ENCODE measurements at places on chromosomes 16 and 17.
A peak's percentile ranks its signal among the peaks of the same experiment; 100 is the strongest.

DNA sequence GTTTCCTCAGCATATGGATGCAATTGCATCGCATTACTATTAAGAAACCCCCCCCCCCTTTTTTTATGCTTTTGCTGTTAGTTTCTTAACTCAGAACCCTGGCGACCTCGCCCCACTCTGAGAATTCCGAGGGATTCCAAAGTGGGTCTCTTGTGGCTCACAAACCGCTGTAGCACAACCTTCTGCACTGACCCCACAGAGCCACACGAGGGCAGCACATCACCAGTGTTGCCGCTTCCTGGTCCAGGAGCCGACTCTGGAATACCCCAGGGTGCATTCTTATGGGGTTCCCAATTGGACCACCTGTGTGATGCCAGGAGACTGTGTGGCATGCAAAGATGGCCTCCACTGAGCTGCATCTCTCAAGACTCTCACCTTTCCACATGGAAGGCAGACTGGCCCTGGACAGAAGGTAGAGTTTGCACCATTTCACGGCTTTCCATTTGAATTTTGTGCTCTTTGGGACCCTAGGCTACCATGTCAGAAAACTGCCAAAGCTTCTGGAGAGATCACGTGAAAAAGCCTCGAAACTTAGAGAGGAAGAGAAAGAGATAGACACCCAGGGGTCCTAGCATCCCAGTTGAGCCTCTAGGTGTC, 432.7 kb upstream of the ASIC2 start:
- peak; percentile 0 for DNase-seq

- no peak for DNase-seq
Measured at GRCh38 chr16:59655031-59655430, 920.9 kb upstream of the GOT2 start.

- no peak for DNase-seq
Measured at GRCh38 chr16:4052801-4053293, 63.4 kb downstream of the ADCY9 start.

- DNase-seq, result no peak
Measured at GRCh38 chr16:81327447-81328196, 12.9 kb downstream of the GAN start.

DNA sequence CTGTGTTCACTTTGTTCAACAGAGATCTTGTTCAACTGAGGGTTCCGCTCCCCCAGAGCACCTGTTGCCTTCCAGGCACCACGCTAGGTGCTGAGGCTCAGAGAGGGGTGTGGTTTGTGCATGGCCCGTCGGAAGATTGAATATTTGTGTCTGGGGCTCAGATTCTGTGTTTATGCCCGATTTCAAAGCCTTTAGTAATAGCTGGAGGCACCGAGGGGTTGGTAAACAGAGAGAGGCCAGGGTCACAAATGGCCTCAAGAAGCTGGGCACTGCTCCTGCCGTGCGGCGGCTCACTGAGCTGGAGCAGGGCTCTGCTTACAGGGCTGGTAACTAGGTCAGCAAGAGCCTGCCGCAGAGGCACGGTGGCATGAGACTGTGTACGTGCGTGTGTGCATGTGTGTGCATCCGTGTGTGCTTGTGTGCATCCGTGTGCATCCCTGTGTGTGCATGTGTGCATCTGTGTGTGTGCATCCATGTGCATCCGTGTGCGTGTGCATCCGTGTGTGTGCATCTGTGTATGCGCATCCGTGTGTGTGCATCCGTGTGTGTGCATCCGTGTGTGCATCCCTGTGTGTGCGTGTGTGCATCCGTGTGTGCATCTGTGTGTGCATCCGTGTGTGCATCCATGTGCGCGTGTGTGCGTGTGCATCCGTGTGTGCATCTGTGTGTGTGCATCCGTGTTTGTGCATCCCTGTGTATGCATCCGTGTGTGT, 5.4 kb downstream of the ITGAE start:
- no peak for DNase-seq

- no peak for DNase-seq
Measured at GRCh38 chr17:75065562-75066151, 18.6 kb downstream of the KCTD2 start.

DNA sequence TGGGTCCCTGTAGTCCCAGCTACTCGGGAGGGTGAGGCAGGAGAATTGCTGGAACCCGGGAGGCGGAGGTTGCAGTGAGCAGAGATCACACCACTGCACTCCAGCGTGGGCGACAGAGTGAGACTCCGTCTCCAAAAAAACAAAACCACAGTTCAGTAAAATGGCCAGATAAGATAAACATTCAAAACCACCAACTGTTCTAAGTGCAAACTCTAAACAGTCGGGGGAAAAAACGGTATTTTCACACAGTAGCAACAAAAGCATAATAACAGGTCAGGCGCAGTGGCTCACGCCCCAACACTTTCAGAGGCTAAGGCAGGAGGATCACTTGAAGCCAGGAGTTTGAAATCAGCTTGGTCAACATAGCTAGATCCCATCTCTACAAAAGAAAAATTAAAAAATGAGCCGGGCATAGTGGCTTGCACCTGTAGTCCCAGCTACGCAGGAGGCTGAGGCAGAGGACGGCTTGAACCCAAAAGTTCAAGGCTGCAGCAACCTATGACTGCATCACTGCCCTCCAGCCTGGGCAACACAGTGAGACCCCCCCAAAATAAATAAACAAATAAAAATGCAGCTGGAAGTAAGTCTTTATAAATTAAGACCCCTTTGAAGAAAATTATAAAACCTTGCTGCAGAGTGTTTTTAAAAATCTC, 10.8 kb upstream of the HASPIN start:
- no peak for DNase-seq

GRCh38 chr16:783404-784161, 4.6 kb downstream of the RPUSD1 start:
- DNase-seq, result no peak

- DNase-seq, result no peak
Measured at GRCh38 chr17:29557085-29557738, 9.6 kb downstream of the ABHD15 start.

- DNase-seq, result no peak
Measured at GRCh38 chr17:1762901-1763898, 1.3 kb downstream of the SERPINF1 start.

DNA sequence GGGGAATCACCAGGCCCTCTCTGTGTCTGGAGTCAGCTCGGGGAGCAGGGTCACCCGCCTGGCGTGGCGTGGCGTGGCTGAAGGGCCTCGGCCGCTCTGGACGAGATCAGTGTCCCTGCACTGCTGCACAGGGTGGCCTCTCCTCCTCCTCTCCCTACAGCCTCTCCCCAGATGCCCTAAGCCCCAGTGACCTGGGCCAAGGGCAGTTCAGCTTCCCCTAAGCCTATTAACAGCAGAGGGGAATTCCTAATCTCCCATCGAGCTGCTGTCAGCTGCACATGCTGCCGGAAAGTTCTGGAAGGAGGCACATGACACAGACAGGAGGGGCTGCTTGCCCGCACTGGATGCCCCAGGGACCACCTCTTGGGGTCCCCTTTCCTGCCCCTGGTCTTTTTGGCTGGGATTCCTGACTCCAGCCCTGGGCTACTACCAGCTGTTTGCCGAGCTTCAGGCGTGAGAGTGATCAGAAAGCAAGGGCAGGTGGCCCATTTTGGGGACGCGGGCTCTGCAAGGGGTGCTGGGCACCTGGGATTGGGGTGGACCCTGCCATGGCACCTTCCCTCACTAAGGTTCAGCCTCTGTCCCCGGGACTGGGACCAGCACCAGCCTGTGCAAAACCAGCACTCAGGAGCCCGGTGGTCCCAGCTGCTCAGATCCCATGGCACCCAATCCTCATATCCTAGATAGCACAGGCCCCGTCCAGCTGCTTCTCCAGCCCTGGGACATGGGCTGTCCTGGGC, 794 bp downstream of the PDE6G start:
- DNase-seq, result no peak

DNA sequence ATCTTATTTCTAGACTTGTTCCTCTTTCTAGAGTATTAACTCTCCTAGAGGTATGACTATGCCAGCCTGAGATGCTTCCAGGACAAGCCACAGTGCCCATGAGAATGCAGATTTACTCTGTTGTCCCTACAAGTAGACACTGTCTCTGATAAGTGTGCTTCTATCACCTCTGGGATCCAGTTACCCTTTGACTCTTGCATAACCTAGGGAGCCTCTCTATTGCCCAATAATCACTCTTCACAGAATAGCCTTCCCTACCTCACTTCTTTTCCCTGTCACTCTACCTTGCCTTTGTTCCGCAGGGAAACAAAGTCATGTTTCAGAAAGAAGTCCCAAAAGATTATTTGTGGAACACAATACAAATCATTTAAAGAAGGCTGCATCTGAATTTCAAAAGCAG, 1.6 kb upstream of the KRT34 start:
- DNase-seq, result no peak

GRCh38 chr16:4870138-4870671, 22.9 kb downstream of the UBN1 start:
- DNase-seq, result no peak

- no peak for DNase-seq
Measured at GRCh38 chr16:79613009-79613408, 12.5 kb upstream of the MAF start.

- no peak for DNase-seq
Measured at GRCh38 chr17:42681976-42682721, at the start of gene CNTNAP1. TSS of gene CNTNAP1 (plus strand) at chr17:42682531. CDS start at chr17:42682830, 299 bp downstream.

DNA sequence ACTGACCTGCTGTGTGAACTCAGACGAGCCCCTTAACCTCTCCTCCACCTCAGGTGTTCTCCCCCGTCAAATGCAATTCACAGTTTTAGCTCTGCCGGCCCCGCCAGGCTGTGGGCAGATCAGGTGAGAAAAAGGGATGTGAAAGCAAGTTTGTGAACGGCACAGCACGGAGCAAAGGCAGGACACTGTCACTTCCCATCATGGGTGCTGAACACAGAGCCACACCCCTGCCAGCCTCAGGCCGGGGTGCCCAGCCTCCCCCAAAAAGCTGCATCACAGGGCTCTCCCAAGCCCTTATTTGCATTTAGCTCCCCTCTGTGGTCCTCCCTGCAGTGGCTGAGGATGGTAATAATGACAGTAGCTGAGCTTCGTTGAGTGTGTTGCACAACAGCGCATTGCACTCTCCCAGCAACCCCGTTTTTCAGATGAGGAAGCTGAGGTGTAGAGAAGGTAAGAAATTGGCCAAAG, 88.8 kb upstream of the TNRC6C start:
- DNase-seq, result no peak

GRCh38 chr16:84207879-84208278, 16.9 kb downstream of the ADAD2 start:
- DNase-seq, result no peak

DNA sequence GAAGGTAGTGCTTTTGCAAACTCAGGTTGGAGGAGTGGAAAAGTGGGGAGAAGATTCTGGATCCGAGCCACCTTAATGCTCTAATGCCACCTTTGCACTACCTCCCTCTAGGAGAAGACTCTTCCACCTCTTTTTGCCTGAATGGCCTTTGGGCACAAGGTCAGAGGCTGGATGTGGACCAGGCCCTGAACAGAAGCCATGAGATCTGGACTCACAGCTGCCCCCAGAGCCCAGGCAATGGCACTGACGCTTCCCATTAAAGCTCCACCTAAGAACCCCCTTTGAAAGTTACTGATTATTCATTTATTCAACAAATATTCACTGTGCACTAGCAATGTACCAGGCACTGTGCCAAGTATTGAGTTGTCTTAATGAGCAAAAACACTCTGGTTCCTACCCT, 3.2 kb downstream of the SHBG start:
- no peak for DNase-seq

DNA sequence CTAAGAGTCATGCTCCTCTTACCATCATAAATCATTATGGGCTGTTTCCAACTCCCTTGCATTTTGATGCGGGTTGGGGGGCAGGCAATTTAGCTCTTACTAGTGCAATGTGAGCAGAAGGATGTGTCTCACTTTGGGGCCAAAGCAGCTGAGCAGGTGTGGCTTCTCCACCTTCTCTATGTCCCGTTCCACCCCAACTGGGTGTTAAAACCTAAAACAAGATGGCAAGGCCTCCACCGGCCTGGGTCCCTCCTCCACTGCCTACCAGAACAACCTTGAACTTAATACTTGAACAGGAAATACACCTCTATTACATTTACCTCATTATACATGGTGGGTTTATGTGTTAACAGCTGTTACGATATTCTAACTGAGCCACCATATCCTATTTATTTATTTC, 52.8 kb downstream of the TOX3 start:
- peak; percentile 68 for DNase-seq

- no peak for DNase-seq
Measured at GRCh38 chr17:11953924-11954323, 43.4 kb downstream of the ZNF18 start.

DNA sequence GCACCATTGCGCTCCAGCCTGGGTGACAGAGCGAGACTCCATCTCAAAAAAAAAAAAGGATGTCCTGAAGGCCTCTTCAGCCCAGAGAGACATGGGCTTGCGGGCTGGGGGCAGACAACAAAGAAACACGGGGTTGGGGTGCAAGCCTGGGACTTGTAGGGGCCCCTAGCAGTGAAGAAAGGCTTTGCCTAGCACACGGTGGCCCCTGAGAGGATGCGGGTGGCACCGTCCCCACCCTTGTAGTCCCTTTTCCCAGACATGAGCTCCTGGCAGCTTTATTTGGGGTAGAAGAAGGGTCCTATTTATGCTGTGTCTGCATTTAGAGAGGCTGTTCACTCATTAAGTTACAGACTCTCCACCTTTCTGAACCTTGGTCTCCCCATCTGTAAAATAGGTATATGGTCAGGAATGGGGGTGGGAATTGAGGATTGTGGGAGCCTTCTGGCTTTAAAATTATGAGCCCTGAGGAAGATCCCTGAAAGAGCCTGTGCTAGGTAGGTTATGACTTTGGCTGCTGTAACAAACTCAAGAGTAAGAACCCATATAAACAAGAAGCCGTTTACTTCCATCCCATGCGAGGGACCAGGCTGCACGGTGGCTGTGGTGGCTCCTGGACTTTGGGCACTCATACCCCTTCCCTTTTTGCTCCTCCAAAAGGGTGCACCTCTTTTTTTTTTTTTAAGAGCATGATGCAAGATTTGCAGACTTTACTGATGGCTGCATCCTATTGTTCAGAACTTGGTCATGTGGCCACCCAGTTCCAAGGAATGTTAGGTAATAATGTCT, 20.6 kb upstream of the ADGRG1 start:
- DNase-seq, result no peak

- no peak for DNase-seq
Measured at GRCh38 chr16:46711106-46712058, 21.9 kb downstream of the ORC6 start.

DNA sequence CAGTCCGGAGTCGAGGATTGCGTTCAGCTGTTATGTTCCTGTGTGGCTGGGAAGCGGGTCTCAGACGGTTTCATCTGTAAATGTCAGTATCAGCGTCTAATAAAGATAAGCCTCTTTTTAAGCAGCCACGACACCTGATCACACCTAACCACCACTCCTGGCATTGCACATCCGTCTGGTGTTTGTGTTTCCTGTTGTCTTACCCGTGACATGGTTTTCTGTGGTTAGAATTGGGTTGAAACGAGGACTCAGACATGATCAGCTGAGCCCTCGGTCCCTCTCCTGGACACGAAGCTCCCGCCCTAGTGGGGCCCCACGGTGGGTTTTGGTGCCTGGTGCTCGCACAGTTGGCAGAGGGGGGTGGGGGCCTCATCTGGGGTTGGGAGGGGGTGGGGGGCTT, 18.3 kb downstream of the CPNE7 start:
- DNase-seq, result no peak

- no peak for DNase-seq
Measured at GRCh38 chr16:87458424-87458915, 34.4 kb downstream of the ZCCHC14 start.

All from NCI-H510A treated with DMSO at 0.1 percent for 48 hours (cell line).